ENCODE measurements at places on chromosomes 11 and 22.

DNA sequence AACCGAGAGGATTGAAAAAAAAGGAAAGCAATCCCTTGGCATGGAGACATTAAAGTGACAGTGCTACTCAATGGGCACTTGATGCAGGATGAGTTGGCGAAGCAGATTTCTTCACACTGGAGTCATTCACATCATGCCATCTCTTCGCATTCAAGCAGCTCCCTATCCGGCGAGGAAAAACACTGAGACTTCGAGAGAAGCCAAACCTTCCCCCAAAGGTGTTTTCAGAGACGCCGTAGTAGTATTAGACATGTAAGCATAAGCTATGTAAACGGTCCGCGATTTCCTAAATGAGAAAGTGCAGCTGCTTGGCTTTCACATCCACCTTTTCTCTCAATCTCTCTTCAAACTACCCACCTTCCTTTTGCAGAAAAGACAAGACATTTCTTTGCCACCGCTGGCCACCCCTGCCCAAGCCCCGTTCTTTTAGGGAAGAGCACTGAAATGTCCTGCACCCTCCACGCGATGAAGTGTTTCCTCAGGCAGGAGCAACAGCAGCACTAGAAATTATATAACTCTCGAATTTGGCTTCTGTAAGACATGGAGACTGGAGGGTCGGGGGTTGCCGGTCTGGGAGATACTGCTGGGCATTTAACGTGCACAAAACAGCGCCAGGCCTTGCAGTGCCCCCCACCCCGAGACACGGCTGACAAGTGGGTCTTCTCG is at the start of gene DLG2:
Gene DLG2, minus strand, starts transcription at position 13 of the 666 bp plus-strand sequence.
- no peak for DNase-seq

- DNase-seq = no peak
Observed at GRCh38 chr22:50337262-50338041, 5.7 kb upstream of the PPP6R2 start.

DNA sequence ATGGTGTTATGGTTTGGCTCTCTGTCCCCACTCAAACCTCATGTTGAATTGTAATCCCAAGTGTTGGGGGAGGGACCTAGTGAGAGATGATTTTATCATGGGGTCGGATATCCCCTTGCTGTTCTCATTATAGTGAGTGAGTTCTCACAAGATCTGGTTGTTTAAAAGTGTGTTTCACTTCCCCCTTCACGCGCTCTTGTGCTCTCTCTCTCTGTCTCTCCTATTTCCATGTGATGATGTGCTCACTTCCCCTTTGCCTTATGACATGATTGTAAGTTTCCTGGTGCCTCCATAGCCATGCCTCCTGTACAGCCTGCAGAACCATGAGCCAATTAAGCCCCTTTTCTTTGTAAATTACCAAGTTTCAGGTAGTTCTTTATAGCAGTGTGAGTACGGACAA is 765.1 kb downstream of the KCNA4 start:
- DNase-seq = no peak

GRCh38 chr11:29093416-29094120 is 923.3 kb downstream of the KCNA4 start:
- DNase-seq = no peak

DNA sequence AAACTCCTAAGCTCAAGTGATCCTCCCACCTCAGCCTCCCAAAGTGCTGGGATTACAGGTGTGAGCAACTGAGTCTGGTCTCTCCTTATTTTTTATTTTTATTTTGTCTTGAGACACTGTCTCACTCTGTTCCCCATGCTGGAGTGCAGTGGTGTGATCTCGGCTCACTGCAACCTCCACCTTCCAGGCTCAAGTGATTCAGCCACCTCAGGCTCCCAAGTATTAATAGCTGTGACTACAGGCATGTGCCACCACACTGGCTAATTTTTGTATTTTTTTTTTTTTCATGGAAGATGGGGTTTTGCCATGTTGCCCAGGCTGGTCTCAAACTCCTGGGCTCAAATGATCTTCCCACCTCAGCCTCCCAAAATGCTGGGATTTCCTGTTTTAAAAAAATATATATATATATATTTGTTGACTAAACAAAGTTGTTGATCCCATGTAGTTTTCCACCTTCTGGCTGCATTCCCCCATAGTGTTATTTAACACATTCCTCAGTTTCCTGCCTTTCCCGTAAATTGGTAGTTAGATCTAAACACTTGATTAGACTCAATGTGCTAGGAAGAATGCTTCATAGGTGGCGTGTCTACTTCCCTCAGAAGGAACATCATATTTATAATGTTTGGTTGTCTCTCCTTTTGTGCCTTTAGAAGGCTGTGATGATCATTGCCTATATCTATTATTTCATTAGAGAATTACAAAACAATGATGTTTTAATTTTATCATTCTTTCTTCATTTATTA is 38.8 kb downstream of the LRRC32 start:
- DNase-seq = no peak

DNA sequence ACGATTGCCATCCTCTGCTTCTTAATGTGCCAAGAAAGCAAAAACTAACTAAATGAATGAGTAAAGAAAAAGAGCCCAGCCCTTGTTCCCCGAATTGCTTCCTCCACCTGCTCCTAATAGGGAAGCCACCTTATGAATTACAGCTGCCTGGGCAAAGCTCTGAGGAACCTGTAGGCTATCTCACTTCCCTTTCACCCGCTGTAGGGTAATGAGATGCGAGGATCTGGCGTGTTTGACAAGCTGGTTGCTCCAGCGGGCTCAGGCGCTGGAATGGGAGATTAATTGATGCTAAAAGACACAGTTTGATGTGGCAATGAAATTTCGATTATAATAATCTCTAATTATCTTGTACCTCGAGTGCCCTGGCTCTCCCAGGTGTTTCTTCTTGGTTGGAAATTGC is 256.4 kb downstream of the NTM start:
- DNase-seq = no peak
